ENCODE measurements at places on chromosomes 13 and 19.

DNA sequence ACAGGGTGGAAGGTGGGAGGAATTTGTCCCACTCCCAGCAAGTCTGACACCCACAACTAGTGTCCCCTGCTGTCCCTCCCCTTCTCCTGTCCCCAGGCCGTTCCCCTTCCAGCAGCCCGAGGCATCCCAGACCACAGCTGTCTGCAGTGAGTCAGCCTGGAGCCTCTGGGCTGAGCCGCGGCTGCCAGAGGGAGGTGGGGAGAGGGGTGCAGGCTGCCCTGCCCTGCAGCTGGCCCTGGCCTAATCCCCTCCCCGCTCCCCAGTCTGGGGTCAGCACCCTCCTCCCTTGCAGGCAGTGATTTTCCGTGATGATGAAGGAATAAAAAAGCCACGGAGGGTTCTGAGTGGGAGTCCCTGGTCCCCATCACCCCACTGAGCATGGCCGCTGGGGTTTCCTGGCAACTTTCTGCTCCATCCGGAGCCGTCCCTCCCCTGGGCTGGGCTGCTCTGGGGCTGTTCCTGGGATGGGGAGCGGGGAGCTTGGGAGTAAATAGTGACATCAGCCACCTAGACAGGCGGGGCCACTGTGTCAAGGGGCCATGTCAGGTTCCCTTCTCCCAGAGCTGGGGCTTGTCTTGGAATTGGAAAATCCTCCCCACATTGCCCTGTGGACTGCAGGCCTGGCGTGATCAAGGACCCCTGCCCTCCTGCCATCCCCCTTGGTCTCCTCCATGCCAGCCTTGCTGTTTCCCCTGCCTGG lies 16.8 kb downstream of the SPC24 start:
- DNase-seq, result no peak

DNA sequence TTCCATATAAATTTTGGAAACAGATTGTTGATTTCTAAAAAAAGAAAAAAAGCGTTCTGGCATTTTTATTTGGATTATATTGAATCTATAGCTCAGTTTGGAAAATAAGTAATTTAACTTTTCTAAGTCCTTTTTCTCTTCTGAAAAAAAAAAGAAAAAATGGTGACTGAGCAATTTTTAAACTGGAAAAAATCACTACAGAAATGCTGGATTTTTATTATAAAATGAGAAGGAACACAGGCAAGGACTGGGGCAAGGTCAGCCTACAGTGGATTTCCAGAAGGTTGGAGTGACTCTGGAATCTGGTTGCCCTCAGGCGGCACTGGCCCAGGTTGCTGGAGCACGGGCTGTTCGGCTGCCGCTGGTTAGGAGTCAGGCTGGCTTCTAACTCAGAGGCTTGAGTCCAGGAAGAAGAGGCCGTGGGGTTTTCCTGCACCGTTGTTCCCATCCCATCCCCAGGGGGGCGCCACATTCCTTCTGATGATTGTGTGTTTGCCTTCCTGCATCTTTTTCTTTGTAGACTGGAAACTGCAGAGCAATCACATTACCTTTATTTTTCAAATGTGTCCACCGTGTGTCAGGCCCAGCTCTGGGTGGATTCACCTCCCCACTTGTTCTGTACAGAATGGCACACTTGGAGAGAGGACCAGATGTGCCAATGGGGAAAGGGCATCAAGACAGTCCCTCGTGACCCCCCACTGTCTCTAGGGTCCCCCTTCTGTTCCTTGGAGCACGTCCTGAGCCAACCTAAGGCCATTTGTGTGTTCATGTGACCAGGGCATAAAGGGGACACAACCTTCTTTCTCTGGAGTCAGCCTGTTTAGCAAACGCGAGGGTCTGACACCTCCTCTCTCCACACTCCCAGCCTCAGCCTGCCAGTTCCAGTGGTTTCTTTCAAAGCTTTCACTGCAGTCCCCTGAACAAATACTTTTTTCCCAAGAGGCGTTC lies 44.5 kb upstream of the GTF3A start:
- peak; percentile 65 for DNase-seq

DNA sequence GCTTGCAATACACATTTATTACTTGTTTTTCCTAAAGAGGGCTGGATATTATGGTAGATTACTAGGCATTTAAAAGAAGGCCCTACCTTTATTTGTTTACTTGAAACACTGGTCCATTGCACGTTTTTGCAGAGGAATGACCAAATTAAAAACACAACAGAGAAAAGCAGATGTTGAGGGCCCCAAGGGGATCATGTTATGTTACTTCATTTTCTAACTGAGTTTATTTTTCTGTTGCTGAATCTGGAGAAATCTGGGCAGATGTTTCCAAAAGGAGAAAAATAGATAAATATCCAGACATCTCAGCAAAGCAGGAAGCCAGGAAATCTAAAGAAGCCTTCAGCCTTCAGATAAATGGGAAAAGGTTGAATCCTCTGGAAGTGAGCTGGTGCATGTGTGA lies 353.0 kb downstream of the NDFIP2 start:
- DNase-seq, result no peak

GRCh38 chr19:40150170-40150569 lies 41.1 kb upstream of the MAP3K10 start:
- no peak for DNase-seq

GRCh38 chr19:38939957-38940356 lies 9.2 kb downstream of the MRPS12 start:
- DNase-seq, result no peak

- no peak for DNase-seq
These were observed 35.6 kb downstream of the EPS15L1 start for GRCh38 chr19:16435999-16436650.

DNA sequence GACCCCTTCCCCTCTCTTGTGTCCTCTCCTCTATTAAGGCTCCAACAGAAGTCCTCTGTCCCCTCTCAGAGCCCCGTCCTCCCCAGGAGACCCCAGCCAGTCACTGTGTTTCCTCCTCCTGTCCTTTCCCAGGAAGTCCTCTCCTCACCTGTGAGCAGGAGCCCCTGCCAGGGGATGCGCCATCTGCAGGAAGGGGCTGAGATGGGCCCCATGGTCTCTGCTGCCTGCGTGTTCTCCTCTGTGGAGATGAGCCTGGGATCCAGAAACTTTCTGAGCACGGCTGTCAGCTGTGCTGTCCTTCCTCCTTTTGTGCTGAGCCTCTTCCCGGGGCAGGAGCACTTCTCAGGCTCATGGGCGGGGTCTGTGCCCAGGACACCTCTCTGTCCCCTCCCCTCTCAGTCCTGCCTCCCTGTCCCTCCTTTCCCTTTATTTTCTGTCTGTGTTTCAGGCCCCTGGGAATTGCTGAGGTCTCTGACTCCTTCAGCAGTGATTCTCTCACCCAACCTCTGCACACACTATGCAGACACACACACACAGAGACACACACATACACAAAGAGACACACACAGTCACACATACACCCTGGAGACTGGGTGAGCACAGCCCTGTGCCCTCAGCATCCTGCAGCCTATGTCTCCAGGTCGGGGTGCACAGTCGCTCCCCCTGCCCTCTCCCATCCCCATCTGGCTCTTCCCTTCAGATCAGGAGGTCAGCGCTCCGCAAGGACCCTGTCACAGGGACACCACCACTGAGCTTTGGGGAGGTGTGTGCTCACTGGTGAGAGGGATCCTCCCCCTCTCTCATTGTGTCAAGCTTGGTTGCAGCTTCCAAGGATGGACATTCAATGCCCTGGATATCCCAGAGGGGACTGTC lies at the start of gene CEACAM8:
Gene CEACAM8, minus strand, starts transcription at position 308 of the 873 bp plus-strand sequence. Its CDS starts 96 bp downstream, at position 212.
- no peak for DNase-seq

DNA sequence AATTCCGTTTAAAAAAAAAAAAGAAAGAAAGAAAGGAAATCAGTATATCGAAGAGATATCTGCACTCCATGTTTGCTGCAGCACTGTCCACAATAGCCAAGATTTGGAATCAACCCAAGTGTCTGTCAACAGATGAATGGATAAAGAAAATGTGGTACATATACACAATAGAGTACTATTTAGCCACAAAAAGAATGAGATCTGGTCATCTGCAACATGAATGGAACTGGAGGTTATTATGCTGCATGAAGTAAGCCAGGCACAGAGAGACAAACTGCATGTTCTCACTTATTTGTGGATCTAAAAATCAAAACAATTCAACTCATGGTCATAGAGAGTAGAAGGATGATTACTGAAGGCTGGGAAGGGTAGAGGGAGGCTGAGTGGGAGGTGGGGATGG lies 16.3 kb downstream of the ZNF565 start:
- no peak for DNase-seq

- no peak for DNase-seq
These were observed 1319.2 kb upstream of the SLC10A2 start for GRCh38 chr13:104385404-104385803.

DNA sequence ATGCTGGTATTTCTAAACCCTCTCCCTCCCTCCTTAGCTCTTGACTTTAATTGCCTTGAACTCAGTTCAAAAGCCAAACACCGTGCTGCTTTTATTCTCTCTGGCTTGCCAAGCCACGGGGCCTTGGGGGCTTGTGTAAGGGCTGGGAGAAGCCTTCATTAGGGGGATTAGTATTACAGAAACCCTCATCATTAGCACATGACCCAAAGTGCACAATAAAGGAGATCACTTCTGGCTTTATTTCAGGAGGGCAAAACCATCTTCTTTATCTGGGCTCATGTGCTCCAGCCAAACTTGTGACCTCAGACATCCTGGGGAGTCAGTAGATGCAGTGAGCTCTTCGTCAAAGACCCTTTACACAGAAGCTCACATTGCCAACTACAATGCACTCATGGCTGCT lies at the start of gene DCT:
Gene DCT, minus strand, starts transcription at position 67 of the 400 bp plus-strand sequence. CDS start 427 bp downstream, outside the sequence.
- no peak for DNase-seq

GRCh38 chr13:26957182-26957581 lies 196.6 kb upstream of the GPR12 start:
- no peak for DNase-seq

GRCh38 chr19:44908074-44908835 lies 2.7 kb downstream of the APOE start:
- no peak for DNase-seq

- no peak for DNase-seq
These were observed 172.2 kb downstream of the KCNRG start for GRCh38 chr13:50187352-50188029.

DNA sequence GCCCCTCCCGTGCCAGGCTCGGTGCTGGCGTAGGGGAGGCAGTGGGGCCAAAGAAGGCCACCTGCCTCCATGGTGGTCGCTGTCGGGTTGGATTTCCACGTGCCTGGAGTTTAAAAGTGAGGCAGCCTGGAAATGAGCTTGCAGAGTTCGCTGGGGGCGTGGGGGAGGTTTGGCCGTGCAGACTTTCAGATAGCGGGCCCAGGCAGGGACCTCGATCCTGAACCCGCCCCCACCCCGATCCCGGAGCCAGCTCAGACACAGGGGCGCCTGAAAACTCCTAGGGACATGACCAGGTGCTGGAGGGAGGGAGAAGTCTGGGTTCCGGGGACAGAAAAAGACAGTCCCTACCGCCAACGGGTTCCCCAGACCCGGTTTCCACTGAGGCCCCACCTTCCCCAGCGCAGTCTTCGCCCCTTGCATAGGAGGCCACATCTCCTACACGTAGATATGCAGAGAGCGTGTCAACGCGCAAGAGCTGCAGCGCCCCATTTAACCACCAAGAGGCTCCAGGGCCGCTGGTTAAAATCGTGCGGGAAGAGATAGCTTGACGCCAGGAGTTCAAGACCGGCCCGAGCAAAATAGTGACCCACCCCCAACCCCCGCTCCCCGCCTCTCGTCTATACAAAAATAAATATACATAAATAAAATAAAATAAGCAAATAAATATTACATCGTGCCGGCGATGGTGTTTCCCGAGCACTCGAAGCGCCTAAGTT lies 8.5 kb downstream of the CCDC8 start:
- DNase-seq, result no peak

GRCh38 chr13:51957377-51958216 lies 53.7 kb downstream of the ATP7B start:
- DNase-seq, result no peak

GRCh38 chr13:31998131-31998530 lies 33.4 kb upstream of the FRY start:
- DNase-seq, result peak; percentile 16

DNA sequence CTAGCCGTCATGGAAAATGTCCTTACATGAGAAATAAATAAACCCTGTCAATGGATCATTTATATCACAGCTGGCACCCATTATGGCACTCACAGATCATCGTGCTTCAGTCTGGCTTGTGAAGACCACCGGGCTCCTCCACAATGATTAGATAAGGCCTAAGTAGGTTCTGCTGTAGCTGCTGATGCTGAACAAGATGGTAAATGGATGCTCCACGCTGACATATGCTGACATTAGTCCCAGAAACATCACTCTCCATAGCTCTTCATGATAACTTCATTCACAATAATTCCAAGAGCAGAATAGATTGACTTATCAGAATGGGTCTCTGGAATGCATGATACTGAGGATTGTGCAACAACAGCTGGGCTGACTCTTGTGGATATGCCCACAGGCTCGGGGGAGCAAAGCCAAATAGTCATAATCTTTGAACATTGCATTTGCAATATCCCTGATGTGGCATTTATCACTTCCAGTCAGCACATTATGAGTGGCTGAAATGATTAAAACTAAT lies 63.8 kb upstream of the RXFP2 start:
- no peak for DNase-seq

GRCh38 chr19:28333909-28334308 lies 879.0 kb downstream of the UQCRFS1 start:
- DNase-seq, result no peak

GRCh38 chr13:112714376-112715174 lies 24.7 kb downstream of the ATP11A start:
- DNase-seq, result no peak

- DNase-seq, result no peak
These were observed 61.0 kb upstream of the CEACAM8 start for GRCh38 chr19:42655748-42656147.

- no peak for DNase-seq
These were observed 116.2 kb downstream of the ZDHHC20 start for GRCh38 chr13:21342699-21343442.

- no peak for DNase-seq
These were observed 1089.3 kb downstream of the EFNB2 start for GRCh38 chr13:105446197-105446596.

GRCh38 chr19:46704379-46705076 lies 12.4 kb downstream of the PRKD2 start:
- no peak for DNase-seq

DNA sequence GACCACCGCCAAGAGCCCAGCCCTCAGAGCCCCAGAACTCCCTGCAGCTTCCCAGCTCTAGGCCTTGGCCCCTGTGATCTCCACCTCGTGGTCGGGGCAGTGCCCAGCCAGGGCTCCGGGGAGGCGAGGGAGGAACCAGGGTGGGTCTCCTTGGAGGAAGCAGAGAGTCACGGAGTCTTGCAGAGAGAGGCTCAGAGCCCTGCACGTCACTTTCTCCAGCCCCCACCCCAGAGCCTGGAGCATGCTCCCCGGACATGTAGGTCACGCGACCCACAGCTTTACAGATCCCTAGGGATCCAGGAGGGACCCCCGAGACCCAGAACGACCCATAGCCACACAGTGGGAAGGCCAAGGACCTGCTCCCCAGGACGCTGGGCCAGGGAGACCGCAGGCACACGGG lies 11.9 kb downstream of the GADD45B start:
- no peak for DNase-seq

Measured in DMS153 (cell line).